ENCODE measurements at places on chromosomes 7 and 10.

DNA sequence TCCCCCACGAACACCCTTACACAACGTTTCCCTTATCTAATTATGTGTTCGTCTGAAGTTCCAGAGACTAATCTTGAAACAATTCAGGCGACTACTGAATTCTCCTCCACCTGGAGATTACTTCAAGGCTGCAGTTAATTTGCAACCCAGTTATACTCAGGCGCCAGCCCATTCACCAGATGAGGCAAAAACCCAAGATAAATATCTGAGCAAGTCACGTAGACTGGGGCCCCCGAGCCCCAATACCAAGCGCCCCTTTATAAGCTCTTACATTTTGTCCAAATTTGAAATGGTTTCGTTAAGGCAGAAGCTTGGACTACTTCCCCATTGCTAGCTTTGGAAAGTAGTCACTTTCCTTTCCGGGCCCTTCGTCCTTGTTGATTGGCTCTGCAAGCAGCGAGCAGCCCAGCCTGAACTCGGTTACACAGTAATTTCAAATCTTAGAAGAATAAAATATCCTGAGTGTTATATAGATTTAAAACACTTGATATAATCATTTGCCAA lies 1.2 kb downstream of the TPK1 start:
- no peak for DNase-seq

GRCh38 chr10:17383801-17384555 lies 70.4 kb downstream of the ST8SIA6 start:
- no peak for DNase-seq

GRCh38 chr7:22061775-22062174 lies 116.1 kb upstream of the CDCA7L start:
- DNase-seq, result no peak

GRCh38 chr7:121603886-121604285 lies 207.8 kb upstream of the FAM3C start:
- DNase-seq, result no peak

GRCh38 chr7:46764100-46764936 lies 817.6 kb downstream of the TNS3 start:
- no peak for DNase-seq

GRCh38 chr7:24979470-24979862 lies 512 bp downstream of the OSBPL3 start:
- peak; percentile 68 for DNase-seq

DNA sequence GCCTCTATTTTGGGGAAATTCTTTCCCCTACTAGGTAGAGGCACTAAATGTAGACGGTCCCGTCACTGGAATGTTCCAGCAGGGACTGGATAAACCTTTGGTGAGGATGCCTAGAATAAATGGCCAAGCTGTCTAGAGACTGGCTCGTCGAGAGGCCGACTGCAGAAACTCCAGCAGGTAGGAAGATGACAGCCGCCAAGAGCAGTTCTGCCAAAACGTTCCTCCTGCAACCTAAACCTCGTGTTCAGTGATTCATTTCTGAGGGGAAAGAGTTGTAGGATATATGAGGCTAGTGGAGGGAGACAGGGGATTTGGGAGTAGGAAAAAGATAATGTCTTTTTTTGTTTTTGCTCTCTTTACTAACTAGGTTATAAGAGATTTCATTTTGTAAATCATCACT lies 184.7 kb upstream of the GDF10 start:
- no peak for DNase-seq

DNA sequence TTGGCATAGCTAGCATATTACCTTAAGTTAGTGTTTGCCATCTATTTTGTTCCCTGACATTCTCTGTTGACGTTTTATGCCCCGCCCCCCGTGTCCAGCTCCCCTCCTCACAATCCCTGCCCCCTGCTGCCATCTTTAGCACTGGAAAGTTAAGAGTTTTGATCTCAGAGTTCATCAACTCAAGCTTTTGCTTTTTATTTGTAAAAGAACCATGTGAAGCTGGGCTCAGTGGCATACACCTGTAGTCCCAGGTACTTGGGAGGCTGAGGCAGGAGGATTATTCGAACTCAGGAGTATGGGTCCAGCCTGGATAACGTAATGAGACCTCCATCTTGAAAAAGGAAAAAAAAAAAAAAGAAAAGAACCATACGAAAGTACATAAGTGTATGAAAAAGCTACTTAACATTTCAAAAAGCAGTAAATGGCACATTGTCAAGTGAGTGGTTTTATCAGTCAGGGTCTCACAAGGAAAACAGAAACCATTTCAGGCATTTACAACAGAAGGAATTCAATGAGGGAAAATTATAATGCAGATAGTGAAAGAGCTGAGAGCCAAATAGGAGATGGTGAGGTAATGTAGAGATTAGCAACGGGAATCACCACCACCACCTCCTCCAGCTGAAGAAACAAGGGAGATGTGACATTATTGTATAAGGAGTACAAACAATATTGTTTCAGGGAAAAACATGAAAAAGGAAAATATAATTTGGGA lies 64.9 kb downstream of the MCU start:
- no peak for DNase-seq

GRCh38 chr7:111987115-111987826 lies 218.9 kb downstream of the DOCK4 start:
- no peak for DNase-seq

DNA sequence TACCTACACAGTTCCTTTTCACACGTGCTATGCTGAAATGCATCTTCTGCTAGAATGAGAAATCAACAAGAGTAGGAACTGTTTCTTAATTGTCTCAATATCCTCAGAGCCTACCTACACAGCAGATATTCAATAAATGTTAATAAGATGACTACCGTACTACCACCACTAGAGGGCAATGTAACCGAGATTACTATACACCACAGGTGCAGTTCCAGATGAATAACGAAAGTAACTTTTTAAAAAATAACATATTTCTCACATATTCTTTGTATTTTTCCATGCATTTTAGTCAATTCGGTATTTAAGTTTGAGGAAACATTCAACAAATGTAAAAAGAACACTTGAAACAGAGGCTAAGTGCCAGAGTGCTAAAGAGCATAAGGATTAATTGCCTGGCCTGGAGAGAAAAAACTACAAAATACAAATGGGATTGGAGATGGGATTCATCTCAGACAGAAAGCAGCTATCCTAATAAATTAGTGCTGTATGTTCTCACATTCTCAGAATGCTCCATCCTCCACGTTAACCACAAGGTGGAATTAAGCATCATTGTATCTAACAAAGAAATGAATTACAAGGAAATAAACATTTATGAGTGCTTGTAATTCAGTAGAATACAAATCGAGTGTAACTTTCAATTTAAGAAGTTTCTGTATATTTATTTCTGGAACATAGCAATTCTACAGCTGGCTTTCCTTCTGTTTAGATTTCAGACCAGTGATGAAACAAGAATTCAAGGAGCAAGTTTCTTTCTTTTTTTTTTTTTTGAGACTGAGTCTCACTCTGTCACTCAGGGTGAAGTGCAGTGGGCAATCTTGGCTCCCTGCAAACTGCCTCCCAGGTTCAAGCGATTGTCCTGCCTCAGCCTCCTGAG lies 20.3 kb upstream of the HECTD2 start:
- no peak for DNase-seq

DNA sequence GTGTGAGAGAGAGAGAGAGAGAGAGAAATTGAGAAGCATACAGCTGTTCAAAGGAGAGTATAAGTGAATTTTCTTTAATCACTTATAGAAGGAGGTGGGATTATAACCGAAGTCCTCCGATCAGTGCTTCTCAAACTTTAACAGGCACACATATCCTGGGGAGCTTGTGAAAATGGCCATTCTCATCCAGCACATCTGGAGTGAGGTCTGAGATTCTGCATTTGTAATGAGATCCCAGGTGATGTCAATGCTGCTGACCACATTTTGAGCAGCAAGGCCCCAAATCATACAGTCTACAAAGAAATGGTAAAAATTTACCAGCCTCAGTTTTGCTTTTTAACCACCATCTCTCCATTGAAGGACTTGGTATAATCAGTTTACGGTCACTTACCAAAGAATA lies 219.0 kb downstream of the PTEN start:
- DNase-seq, result no peak

GRCh38 chr10:77756319-77757232 lies 119.0 kb upstream of the KCNMA1 start:
- peak; percentile 91 for DNase-seq

DNA sequence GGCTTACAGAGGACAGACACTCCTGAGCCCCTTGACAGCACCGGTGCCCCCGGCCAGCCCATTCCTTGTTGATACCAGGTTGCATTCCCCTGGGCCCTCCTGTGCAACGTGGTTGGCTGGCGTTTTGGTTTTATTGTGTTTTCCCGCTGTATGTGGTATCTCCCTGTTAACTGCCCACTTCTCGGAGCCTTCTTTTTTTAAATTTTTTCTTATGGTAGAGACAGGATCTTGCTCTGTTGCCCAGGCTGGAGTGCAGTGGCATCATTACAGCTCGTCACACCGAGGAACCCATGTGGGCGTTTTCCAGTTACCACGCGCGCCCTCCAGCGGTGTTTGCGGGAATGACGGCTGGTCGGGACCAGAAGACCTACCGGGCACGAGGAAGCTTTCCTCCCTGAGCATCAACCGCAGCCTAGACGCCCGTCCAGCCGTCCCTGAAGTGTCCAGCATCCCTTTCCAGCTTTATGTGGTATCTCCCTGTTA lies 16.9 kb upstream of the ZFAND2A start:
- peak; percentile 53 for DNase-seq

DNA sequence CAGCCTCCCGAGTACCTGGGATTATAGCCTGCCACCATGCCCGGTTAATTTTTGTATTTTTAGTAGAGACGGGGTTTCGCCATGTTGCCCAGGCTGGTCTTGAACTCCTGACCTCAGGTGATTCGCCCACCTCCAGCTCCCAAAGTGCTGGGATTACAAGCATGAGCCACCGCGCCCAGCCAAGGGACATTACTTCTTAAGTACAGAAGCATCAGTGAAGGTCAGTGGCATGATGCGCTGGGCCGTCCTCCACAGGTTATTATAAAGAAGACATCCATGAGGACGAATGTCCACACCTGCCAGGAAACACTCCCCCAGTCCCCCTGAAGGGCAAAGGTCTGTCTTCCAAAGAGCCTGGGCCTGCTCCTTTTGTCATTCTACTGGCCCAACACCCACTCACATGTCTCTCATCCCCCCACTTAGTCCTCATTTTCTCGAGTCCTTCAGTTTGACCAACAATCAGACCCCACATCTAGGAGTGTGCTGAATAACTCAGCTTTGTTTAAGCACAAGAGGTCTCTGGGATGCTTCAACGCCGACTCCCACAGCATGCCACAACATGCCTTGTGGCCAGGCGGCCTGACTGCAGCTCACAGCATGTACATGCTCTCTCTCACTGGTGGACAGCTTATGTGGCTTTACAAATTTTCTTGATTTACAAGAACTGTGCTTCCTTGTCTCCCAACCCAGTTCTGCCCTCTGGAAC lies 73.0 kb downstream of the CTBP2 start:
- DNase-seq, result no peak

DNA sequence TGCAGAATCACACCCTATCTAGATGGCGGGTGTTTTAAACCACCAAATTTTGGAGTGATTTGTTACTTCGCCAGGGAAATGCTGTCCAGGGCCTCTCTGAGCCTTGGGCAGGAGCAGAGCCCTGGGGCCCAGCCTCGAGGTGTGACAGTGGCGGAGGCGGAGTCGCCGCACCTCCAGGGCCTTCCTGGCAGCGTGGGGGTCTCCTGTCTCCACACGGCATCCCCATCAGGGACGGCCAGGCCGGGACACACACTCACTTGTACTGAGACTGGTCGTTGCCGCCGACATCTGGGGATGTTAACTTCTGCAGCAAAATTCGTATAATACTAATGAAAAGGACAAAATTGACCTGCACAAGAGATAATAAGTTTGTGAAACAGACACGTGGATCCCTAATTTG lies 110.7 kb downstream of the VIPR2 start:
- no peak for DNase-seq

GRCh38 chr7:25624051-25624450 lies 395.8 kb upstream of the NPVF start:
- DNase-seq, result no peak

DNA sequence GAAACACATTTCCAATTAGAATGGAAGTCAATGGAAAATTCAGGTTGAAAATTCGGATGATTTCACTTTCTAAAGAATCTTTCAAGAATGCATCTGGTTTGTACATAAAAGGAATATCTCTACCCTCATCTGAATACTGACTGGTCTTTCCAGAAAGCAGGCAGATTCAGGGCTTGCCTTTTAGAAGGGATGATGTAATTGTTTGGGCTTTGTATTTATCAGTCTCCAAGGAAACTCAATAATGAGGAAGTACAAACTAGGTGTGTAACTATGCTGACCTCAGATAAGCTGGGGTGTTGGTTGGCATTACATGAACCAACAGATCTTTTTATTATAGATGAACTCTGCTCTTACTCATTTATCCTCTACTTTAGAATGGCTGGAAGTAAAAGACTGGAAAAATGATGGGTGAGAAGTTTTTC lies 24.1 kb downstream of the PDLIM1 start:
- DNase-seq, result no peak

DNA sequence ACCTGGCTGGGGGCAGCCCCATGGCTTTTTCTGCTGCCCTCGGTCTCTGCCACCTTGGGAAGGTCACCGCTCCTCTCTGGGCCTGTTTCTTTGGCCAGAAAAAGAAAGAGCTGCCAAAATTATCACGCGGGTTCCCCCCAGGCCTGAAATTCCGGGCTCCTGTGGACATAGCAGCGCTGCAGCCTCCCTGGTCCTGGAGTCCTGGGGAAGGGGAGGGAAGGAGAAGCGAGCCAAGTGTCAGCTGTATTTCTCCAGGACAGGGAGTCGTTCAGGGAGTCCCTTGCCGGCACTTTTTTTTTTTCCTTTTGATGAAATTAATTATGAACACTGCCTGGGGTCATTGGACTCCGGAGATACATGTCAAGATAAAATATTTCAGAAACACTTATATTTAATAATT lies 152.3 kb upstream of the GPR26 start:
- DNase-seq, result no peak

All from posterior cingulate gyrus (tissue), 11 donors.